Foreskin keratinocyte (primary cell): ENCODE measurements at places on chromosomes 12 and 14. TPM values are rescaled to one million over a fixed set of nuclear protein-coding genes. Genes with fewer than 3 reads are reported as not detected.

Gene OTUB2
- polyA plus RNA-seq, result 1.8 and 1.9 TPM in 2 replicates

Gene GUCY2C
- not detected in 2 replicates for polyA plus RNA-seq

- no peak for DNase-seq
Observed at GRCh38 chr12:123038966-123039365, 58.5 kb downstream of the ARL6IP4 start.

Gene NIN
- polyA plus RNA-seq, result 4.2 and 5.9 TPM in 2 replicates

Gene PLEK2
- 333 and 495 TPM in 2 replicates for polyA plus RNA-seq

- DNase-seq, result peak; percentile 75
Observed at GRCh38 chr14:85572845-85573244, 42.9 kb downstream of the FLRT2 start.

DNA sequence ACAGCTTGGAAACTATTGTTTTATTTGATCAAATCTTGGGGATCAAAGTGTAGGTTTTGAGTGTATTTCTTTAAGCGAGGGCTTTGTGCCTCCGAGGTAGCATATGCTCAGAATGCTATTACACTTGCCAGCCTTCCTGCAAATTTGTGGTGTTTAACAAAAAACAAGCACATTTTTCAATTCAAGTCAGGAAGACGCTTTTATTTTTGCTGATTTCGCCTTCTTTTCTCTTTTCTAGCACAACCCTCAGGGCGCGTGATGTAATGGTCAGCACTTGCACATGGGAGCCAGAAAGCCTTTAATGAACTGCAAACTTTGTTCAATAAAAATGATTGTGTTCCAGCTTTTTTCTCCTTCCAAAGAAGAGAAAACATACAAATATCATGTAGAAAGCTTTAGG, 466.5 kb downstream of the PRKD1 start:
- DNase-seq, result no peak

Gene CLEC14A
- not detected in 2 replicates for polyA plus RNA-seq

DNA sequence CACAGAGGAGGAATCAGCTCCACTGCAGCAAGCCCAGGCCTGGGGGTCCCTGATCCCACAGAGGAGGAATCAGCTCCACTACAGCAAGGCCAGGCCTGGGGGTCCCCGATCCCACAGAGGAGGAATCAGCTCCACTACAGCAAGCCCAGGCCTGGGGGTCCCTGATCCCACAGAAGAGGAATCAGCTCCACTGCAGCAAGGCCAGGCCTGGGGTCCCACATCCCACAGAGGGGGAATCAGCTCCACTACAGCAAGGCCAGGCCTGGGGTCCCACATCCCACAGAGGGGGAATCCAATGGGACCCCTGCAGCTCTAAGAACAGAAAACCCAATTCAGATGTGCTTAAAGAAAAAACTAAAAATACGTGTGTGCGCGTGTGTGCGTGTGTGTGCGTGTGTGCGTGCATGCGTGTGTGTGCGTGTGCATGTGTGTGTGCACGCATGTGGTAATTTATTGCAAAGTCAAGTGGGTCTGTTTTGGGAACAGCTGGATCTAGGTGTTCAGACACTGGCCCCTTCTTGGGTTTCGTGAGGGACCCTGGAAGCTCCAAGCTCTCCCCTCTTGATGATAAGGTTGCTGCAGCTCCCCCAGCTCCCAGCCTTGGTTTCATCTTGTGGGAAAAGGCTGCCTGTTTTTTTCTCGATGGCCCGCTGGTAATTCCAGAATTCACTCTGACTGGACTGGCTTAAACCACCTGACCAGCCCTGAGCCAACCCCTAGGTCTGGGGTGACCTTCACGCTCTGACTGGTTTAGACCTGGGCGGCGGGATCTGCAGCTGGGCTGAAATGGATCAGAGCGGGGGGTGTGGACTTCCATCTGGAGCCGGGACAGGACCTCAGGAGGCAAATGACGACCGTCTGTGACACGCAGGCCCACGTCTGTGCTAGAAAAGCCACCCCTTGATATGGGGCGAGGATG, 47.1 kb downstream of the GALNT9 start:
- DNase-seq, result no peak

DNA sequence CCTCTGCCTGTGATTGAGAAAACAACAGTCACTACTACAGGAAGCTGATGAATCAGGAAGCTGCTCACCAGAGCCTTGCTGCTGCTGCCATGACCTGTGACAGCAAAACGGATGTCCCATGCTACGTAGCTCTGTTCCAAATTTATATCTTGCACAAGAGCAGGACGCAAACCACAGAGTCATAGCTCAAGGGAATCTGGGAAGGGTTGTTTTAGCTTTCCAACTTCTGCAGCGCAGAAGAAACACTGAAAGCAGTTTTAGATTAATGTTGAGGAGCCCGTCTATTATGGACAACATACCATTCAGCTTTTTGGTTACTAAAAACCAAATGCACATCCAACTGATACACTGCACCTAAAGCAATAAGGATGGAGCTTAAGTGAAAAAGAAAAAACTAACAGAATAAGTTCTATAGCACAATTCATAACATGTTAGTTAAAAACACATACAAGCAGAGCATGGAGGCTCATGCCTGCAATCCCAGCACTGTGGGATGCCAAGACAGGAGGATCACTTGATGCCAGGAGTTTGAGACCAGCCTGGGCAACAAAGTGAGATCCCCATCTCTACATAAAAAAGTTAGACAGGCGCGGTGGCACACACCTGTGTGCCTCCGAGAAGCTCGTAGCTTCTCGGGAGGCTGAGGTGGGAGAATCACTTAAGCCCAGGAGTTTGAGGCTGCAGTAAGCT, 1.7 kb upstream of the ANKRD33 start:
- DNase-seq, result peak; percentile 53

Gene SNRPF
- 96.6 and 121 TPM in 2 replicates for polyA plus RNA-seq

GRCh38 chr14:73742520-73743238, 28.5 kb upstream of the PNMA1 start:
- DNase-seq, result no peak

Gene ARG2
- 13.8 and 17.9 TPM in 2 replicates for polyA plus RNA-seq

- DNase-seq, result no peak
Observed at GRCh38 chr12:66774929-66775328, 96.1 kb upstream of the GRIP1 start.

- DNase-seq, result peak; percentile 86
Observed at GRCh38 chr12:124910561-124911478, 3.6 kb downstream of the UBC start.

Gene UNC119B
- 10.0 and 10.6 TPM in 2 replicates for polyA plus RNA-seq

- DNase-seq, result no peak
Observed at GRCh38 chr12:18922851-18923250, 184.9 kb downstream of the CAPZA3 start.

Gene ANAPC5
- polyA plus RNA-seq, result 71.4 and 91.1 TPM in 2 replicates

- no peak for DNase-seq
Observed at GRCh38 chr14:101823511-101824120, 62.1 kb downstream of the PPP2R5C start.

Gene AJUBA
- polyA plus RNA-seq, result 93.6 and 105 TPM in 2 replicates

DNA sequence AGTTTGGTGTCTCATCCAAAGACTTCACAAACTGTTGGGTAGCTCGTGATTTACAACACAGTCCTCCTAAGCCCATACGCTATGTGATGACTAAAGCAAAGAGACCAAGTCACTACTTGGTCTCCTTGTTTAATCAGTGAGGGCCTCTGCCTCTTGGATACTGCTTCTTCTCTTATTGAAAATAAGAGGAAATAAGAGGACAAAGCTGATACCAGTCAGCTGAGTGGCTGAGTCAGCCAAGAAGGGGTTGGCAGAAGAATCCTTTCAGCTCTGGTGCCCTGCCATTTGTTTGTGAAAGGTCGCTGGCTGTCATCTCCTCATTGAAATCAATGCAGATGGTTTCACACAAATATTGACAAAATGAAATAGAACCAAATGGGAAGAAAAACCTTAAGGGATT, 67.5 kb upstream of the SLC35F4 start:
- DNase-seq, result no peak

DNA sequence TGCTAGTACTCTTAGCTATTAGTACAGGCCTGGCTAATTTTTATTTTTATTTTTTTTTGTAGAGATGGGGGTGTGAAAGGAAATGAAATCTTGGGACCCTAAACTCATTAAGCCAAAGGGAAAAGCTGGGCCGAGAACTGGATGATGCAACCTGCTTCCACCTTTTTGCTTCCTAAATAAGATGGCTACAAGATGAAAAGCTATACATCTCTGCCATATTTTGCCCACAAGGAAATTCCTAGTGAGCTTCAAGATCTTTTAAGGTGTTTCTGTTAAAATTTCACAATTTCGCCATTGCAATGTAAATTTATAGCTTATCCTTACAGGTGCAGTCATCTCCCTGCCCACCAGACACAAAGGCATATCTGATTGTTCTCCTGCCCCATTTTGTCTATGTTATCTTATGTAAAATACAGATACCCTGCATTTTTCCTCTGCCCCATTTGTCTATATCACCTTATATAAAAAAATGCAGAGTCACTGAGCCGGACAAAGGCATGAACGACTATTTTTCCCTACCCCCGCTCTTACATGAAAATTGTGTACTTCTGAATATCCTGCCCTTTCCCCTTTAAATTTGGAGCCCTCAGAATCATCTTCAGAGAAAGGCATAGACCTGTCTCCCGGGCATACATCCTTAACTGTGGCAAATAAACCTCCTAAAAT, 112.0 kb upstream of the SLC38A2 start:
- DNase-seq, result no peak

GRCh38 chr12:129245769-129246168, 392.5 kb downstream of the GLT1D1 start:
- no peak for DNase-seq

- DNase-seq, result peak; percentile 53
Observed at GRCh38 chr12:105485321-105485910, 154.9 kb downstream of the C12orf75 start.

GRCh38 chr12:112107306-112108201, 1.0 kb downstream of the NAA25 start:
- no peak for DNase-seq

Gene IL26
- polyA plus RNA-seq, result not detected in 2 replicates

DNA sequence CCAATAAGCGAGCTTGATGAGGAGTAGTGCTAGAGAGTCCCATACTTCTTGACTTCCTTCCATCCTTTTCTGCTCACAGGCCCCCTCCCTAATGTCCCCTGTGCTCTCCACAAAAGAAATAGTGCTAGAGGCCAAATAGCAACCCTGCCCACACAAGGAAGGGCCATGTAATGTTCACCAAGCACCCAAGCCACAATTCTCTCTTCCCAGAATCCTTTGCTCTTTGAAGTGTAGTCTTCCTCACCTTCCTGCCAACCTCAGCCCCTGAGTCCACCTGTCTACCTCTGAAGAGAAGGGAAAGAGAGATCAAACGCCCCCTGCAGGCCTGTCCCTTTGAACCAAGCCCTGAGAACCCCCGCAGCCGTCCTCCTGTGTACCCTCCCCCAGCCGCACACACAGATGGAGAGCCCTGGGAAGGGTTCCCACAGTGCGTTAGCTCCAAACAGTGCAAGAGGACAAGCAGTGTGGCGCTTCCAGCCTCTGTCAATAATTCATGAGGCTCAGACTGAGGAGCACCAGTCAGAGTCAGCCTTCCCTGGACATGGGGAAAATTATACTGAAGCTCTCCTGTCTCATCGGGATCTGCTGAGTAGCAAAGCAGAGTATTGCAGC, 1.9 kb upstream of the DHRS4 start:
- DNase-seq, result no peak

Gene CLEC2B
- 0.46 and 1.2 TPM in 2 replicates for polyA plus RNA-seq

DNA sequence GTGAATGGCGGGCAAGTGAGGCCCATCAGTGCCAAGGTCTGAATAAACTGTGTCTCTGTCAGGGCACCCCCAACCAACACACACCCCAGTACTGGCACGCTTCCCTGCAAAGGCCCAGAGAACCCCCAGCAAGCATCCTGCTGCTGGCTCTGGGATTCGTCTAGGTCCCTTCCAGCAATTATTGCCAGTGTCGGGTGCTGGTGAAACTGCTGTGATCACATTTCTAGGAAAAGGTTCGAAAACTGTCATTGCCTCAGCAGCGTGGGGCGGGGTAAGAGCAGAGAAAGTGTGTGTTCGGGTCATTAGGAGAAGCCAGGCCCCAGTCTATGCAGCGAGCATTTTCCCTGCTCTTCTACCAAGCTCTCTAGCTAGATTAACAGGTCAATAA, 2.5 kb downstream of the FAM222A start:
- DNase-seq, result no peak

GRCh38 chr14:72024043-72024407, 91.8 kb downstream of the RGS6 start:
- peak; percentile 13 for DNase-seq

DNA sequence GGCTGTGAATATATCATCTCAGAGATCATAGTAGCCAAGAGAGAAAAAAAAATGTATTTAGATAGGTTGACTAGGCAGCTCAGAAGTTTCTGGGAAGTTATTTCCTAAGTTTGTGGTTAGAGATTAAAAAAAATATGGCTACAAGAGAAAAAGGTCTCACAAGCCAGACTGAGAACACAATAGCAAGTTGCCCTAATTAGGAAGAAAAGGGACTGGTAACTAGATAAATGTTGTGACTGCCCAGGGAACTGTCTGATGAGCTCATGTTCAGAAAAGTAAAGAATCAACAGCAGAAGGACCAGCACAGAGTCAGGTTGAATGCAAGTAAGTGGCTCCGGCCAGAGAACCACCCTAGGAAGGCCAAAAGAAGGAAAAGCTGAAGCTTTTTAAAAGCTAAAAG, 256.6 kb downstream of the PRKD1 start:
- DNase-seq, result no peak

DNA sequence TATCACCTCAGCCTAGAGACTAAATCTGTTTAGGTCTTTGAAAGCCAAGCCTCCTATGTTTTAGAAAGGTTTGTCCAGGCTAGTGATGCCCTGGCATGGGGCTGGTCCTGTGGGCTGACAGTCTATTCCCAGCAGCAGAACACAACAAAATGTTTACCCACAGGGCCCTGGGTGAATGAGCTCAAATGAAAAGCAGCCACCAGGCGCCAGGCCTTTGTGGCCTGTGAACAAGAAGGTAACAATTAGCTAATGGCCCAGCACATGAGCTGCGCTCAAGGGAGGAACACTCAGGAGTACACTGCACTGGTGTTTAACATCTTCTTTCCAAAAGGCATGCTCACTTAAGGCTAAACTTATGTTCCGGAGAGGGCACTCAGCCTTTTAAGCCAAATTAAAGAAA, 202.2 kb downstream of the MON2 start:
- no peak for DNase-seq

Gene CEP170B
- 16.9 and 17.0 TPM in 2 replicates for polyA plus RNA-seq
